Activated T-helper 1 cell treated with Interleukin-2 at 50 U/mL for 16 hours (primary cell): ENCODE measurements at places on chromosomes 1 and 21.
A peak's percentile ranks its signal among the peaks of the same experiment; 100 is the strongest.

DNA sequence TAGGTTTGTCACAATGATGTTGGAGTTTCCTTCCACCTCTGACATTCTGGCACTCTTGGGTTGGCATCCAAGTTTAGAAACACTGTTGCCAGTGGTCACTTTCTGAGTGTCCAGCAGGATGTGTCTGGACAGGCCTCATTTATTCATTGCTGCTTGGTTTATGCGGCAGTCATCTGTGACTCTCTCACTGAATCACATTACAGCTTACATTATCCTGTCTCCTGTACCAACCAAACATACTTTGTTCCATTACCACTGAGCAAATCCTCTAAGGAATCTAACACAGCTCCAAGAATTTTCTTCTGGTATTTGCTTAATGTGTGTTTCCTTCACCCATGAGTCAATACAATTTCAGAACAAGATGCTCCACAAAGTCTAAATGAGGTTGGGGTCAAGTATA, 19.9 kb downstream of the SGIP1 start:
- no peak for DNase-seq

- DNase-seq: no peak
Measured at GRCh38 chr1:78987042-78987441, 19.5 kb downstream of the ADGRL4 start.

DNA sequence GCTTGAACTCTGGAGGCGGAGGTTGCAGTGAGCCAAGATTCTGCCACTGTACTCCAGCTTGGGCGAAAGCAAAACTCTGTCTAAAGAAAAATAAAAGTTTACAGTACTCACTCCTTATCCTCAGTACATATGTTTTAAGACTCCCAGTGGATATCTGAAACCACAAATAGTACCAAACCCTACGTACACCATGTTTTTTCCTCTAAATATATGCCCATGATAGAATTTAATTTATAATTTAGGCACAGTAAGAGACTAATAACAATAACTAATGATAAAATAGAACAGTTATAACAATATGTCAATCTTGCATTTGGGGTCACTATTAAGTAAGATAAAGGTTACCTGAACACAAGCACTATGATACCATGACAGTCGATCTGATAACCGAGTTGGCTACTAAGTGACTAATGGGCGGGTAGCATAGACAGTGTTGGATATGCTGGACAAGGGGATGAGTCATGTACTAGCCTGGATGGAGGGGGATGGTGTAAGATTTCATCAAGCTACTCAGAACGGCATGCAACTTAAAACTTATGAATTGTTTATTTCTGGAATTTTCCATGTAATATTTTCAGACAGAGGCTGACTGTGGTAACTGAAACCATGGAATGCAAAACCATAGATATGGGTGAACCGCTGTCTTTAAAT, 43.7 kb downstream of the ST7L start:
- DNase-seq: no peak

- no peak for DNase-seq
Measured at GRCh38 chr1:67890857-67891256, 57.6 kb upstream of the GNG12 start.

DNA sequence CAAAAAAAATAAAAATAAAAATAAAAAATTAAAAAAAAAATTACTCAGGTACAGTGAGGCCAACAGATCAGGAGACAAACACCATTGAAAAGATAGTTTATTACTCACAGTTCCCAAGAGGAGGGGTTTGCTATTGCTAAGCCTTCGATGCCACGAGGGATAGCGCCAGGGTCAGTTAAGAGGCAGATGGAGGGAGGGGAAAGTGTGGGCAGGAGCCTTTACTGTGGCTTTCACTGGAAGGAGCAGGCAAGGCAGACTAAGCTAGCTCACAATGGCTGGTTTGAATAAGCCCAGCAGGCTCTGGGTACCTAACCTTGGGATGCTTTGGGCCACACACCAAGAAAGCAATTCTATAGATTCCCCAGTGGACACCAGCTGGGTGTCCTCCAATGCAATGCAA, 12.7 kb upstream of the RNF187 start:
- DNase-seq: no peak

DNA sequence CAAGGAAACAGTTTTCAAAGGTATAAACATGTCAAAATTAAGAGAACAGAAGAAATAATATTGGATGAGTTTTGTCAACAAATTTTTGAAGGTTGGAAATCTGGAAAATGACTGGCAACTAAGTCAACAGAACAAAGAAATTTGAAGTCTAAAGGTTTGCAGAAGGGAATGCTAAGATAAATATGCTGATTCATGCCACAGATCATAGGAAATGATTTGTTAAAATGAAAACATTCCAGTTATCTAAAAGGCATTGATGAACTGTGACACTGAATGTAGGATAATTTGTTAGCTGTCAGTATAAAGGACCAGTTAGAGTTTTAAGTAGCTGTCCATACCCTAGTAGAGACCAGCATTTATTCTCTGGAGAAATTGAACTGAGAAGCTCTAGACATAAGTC, 157.9 kb upstream of the CHRM3 start:
- DNase-seq: no peak

- no peak for DNase-seq
Measured at GRCh38 chr1:14742181-14742980, 143.9 kb downstream of the KAZN start.

- no peak for DNase-seq
Measured at GRCh38 chr21:45039317-45040156, 34.8 kb upstream of the ADARB1 start.

DNA sequence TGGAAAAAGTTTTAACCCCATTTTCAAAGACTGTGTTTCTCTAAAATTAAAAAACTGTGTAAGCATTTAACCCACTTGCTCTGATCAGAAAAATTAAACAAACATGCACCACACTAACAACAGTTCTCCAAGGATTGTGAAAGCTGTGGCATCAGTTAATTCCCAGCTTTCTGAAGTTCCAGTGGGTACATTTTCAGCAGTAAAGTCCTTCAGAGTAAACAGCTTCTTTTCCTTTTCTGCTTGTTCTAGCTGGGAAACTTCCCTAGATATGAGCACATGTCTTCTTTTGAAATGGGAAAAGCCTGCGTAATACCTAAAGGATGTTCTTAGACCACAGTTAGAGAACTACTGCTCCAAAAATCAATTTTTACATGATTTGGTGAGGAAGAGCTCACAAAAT, 11.1 kb downstream of the PRRX1 start:
- DNase-seq: no peak

GRCh38 chr1:163807331-163808049, 485.7 kb downstream of the NUF2 start:
- no peak for DNase-seq

- DNase-seq: no peak
Measured at GRCh38 chr21:34498623-34499022, 13.4 kb downstream of the KCNE1 start.

DNA sequence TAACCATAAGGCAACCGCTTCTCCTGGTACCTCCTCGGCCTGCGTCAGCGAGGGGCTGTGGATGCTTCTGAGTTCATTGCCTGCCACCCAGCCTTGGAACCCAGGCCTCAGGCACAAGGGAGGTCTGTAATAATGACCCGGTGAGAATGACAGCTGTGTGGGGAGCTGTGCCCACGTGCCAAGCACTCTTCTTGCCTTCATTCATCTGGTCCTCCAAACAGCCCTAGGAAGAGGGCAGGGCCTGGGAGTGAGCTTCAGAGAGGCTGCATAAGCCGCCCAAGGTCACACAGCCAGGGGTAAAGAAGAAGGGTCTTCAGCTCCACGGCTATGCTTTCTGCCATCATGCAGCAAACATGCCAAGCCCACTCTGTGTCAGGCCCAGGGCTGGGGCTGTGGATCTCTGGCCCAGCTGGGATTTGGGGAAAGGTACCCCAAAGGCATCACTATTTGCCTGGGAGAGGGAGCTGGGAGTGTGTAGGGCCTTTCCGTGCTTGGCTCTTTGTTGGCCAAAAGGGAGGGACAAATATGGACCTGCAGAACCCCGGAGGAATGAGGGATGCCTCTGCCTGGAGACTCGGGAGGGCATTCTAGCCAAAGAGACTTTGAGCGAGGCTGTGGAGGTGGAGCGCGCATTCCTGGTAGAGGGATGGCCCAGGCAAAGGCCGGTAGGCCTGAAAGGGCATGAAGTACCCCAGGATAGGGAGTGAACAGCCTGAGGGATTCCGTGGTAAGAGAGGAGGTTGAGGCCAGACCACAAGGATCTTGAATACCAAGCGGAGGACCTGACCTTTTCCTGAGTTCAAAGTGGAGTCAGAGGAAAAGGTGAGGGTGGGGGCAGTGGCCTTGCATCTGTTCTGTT, 10.1 kb upstream of the EDN2 start:
- DNase-seq: no peak

DNA sequence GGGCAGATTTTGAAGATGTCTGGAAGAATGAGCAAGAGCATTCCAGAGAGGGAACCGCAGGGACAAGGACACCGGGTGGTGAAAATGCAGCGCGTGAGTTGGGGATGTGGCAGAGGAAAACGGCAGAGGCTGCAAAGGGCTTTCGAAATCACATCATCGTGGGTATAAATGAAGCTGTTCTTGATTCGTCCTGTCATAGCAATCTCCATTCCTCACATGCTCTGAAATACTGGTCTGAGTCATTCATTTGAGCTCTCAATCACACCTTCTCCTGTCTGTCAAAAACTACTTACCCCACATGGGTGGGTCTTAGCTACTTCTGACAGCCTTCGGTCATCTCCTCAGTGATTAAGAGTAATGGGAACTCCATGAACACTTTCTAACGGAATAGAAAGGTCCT, 81.5 kb downstream of the ERG start:
- DNase-seq: no peak

GRCh38 chr1:4655674-4656532, 1.5 kb downstream of the AJAP1 start:
- DNase-seq: no peak

DNA sequence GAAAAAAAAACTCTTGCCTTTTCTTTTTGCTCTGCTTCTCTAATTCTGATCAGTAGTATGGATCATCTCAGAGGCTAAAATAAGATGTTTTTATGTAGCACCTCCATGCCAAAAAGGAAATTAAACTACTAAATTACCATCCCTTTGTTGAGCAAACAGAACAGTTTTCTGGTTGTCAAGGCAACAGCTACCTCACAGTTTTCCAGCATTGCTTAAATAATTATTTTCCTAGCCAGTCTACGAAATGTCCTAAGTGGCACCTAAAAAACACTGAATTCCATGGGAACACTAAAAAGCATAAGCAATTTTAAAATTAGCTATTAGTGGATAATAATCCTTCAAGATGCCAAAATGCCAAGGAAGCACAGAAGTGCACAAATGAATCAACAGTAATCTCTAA, 61.7 kb downstream of the ARID4B start:
- DNase-seq: no peak

GRCh38 chr1:223460566-223461189, 67.5 kb downstream of the CCDC185 start:
- no peak for DNase-seq

DNA sequence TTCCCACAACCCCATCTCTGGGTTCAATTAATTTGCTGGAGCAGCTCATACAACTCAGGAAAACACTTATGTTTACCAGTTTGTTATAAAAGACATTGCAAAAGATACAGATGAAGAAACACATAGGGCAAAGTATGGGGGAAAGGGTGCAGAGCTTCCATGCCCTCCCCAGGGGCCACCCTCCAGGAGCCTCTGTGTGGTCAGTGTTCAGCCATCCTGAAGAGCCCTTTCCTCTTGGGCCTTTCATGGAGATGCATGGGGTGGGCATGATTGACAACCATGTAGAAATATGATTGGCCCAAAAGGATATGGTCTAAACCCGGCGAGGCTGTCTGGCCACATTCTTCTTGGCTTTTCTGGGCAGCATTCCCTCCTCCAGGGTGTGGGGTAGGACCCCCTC, 56.8 kb upstream of the PDE9A start:
- no peak for DNase-seq

GRCh38 chr21:35861661-35862060, 198.7 kb downstream of the SETD4 start:
- no peak for DNase-seq

- no peak for DNase-seq
Measured at GRCh38 chr1:94734963-94735901, 84.9 kb upstream of the SLC44A3 start.

- no peak for DNase-seq
Measured at GRCh38 chr1:8816264-8816663, 1.2 kb downstream of the RERE start.

GRCh38 chr1:36737038-36737555, 254.4 kb upstream of the CSF3R start:
- no peak for DNase-seq

DNA sequence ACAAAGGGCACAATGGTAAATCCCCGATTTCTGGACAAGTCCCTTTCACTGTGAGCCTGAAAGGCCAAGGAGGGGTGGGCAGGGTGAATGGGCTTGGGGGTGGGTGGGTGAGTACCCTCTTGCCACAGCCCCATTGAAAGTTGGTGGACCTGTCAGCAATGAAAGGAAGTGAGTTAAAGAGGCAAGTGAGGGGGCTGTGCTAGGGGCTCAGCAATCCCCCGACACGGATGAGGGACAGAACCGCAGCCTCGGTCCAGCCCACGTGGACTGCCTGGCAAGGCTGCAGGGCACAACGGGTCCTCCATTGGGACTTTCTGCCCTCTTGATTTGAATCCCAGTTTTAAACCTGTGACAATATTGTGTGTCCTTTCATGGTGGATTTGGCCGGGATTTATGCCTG, 255.3 kb downstream of the FOXD2 start:
- DNase-seq: no peak

GRCh38 chr1:29230553-29231378, at the start of gene MECR:
TSS of gene MECR (minus strand) at chr1:29230934. CDS start at chr1:29230906, 28 bp downstream.
- peak; percentile 89 for DNase-seq

DNA sequence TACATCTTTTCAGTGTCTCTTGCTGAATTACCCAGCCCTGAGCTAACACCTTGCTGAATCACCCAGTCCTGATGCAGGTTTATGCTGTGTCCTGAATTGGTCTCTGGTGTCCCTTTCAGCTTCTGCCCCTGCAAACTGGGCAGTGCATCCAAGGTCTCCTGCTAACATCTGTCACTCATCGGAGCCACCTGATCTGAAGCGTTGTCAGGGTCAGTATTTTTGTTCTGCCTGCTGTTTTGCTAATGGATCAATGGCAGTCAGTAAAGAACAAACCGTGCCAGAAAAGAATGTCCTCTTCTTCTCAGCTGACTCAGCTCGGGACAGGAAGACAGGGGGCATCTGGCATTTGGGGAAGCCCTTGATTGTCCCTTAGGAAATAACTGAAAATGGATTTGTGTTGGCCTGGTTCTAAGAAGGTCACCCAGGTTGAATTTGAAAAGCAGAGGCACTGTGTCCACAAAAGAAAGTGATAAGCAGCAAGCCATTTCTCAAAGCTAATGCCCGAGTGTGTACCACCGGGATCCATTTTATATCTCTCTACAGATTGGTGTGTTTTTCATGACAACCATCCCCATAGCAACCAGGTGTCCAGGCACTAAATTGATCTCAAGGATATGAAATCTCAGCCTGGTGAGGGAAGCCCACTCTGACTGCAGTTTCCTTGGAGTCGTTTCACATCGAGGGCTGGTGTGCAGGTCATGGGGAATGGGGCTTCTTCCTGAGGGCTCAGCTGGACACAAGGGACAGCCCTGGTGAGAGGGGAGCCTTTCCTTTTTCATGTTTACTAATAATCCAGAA, 109.7 kb upstream of the IRF2BP2 start:
- no peak for DNase-seq
